ENCODE measurements at places on chromosomes 7 and 10.

DNA sequence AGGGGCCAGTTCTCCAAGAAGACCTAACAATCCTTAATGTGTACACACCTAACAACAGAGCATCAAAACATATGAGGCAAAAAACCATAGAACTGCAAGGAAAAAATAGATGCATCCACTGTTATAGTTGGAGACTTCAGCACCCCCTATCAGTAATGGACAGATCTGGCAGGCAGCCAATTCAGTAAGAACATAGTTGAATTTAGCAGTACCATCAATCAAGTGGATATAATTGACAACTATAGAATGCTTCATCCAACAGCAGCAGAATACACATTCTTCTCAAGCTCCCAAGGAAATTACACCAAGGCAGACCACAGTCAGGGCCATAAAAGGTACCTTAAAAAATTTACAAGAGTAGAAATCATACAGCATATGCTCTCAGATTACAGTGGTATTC lies 42.2 kb downstream of the POLL start:
- no peak for DNase-seq

- DNase-seq: no peak
Measured at GRCh38 chr10:78579576-78579975, 489.2 kb upstream of the ZMIZ1 start.

DNA sequence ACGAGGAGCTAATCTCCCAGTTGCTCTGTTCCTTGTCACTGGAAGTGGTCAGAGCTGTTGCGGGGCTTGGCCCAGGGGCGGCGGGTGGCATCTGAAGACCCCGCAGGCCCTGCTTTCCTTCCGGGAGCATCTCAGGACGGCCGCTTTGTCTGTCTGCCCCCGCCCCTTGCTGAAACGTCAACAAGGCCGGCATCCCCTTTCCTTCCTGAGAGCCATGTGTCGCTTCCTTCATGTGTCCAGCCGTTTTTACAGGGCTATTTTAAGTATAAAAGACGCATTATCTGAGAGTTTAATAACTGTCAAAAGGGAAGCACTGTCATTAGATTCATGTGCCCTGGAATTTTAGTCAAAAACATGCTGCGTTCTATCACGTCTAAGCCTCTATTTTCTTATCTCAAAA lies 110.4 kb downstream of the CUX1 start:
- DNase-seq: no peak

DNA sequence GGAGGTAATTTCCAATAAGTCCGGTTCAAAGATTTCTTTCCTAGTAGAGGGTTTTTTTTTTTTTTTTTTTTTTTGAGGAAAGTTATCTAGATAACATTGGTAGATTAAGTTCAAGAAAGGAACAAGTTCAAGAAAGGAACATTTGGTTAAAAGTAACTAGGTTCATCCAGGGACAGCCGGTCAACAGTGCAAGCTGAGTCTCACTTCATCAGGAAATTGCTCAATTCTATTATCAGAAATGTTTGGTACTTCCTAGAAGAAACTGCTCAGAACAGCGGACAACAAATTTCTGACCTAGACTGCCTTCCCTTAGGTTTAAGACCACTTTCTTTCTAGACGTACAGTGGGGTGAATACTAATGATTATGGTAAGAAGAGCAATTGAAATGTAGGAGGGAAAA lies 3.7 kb upstream of the IL2RA start:
- no peak for DNase-seq

DNA sequence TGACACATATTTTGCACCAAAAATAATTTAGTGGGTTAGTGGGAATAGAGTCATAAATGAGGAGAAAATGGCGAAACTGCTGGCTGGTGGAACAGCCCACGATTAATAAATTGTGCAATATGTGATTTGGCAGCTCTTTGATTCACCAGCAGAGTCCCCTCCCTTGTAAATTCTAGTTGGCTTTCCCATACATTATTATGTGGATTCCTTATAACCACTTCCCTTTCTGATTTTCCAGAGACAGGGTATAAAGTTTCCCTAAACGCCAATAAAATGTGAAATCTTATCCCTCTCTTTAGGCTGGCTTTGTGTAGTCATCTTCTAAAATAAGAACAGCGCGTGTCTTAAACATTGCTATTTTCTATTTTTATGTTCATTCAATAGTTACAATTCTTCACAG lies 149.4 kb upstream of the FERD3L start:
- no peak for DNase-seq

GRCh38 chr7:28483112-28483511 lies 70.8 kb downstream of the CREB5 start:
- DNase-seq: no peak
